Skin of body (tissue), 3 donors: ENCODE measurements at places on chromosomes 5 and 9. TPM values are rescaled to one million over a fixed set of nuclear protein-coding genes. Genes with fewer than 3 reads are reported as not detected.

DNA sequence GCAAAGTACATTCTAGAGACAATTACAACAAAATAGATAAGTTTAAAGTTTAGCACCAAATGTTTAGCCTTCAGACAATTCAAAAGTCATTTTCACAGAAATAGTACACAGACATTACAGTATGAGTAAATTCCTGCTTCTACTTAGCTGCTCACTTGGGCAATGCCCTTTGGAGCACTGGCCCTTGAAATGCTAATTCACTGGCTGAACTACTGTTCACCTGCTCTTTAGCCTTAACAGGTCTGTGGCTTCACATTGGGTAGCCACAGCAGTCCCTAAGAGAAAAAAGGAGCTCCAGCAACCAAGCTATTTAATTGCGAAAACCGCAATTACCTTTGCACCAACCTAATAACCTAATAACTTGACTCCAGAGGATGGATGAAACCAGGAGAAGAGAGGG, 916.2 kb upstream of the DMAC1 start:
- DNase-seq = no peak

- no peak for DNase-seq
Measured at GRCh38 chr9:126000256-126000655, 253.1 kb downstream of the PBX3 start.

DNA sequence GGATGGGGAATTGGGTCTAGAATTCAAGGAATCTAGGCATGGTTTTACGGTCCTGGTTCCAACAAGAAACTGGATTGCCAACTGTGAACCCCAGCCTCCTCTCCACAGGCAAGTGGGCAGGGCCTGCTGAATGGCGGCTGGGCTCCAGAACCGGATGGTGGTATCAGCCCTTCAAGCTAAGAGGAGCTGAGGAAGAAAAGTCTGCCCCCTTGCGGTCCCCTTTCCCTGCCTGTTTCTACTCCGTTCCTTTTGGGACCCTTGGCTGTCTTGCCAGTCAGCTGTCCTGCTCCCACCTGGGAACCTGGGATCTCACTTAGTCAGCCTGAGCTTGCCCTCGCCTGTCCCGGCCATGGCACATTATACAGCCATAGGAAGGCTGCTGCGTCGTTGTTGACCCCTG, 234.4 kb upstream of the DAPK1 start:
- no peak for DNase-seq

Gene TCF7
- total RNA-seq = 3.5 TPM

Gene MLANA
- 6.5 TPM for total RNA-seq
